D341Med (cell line): ENCODE measurements at places on chromosomes 2 and 18.

GRCh38 chr18:79683626-79684282 is 4.2 kb downstream of the CTDP1 start:
- no peak for DNase-seq

DNA sequence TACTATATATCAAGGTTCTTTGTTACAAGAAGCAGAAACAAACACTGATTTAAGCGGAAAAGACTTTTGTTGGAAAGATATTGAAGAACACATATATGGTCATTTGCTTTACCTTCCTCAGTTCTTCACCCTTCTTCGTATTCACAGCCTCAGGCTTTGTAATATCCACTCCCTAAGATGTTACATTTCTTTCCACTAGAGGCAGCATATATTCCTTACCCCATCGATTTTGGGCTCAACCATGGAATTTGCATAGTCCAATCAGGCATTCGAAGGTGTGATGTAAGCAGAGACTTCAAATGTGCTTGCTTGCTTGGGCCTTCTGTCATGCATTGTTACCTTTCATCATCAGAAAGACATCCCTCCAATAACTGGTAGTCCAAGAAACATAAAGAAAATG is 287.4 kb downstream of the PID1 start:
- no peak for DNase-seq

- DNase-seq: no peak
These were observed 28.5 kb downstream of the TMEM131 start for GRCh38 chr2:97967216-97967592.

DNA sequence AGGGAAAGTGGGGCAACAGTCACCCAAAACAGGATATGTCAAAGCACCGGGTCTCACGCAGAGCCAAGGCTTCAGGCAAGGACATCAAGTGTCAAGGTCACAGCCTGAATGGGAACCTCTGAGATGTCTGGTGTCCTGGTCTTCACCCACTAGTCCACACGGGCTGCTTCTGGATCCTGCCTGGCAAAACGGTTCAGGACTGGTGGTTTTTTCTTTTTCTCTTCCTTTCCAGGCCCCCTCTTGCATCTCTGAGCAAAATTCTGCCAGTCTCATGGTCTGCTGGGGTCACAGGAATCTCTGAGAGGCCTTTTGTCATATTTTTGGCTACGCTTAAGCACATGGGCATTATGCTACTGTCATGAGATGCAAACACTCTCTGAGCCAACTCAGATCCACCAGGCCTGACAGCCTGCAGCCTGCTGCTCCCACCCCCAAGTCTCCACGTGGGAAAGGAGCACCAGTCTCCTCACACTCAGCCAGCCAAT is 518.2 kb upstream of the ZEB2 start:
- no peak for DNase-seq

DNA sequence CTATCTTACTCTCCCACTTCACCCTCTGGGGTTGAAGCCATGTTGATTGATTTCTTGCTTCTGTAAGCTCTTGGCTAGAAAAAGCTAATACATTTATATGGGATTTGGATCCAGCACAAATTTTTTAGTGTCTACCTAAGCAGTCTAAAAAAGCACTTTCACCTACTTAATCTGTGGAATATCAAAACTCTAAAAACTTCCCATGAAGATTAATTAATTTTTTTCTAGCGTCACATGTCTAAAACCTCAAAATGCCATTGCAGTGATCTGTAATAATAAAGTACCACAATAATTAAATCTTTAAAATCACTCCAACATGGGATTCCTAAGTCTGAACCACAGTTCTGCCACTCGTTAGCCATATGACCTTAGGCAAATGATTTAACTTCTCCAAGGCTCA is 180.1 kb downstream of the EN1 start:
- no peak for DNase-seq

GRCh38 chr2:184769023-184769422 is 170.7 kb downstream of the ZNF804A start:
- no peak for DNase-seq

GRCh38 chr18:2774669-2775068 is 72.1 kb upstream of the EMILIN2 start:
- no peak for DNase-seq

GRCh38 chr2:37894047-37894446 is 31.0 kb upstream of the RMDN2 start:
- no peak for DNase-seq

DNA sequence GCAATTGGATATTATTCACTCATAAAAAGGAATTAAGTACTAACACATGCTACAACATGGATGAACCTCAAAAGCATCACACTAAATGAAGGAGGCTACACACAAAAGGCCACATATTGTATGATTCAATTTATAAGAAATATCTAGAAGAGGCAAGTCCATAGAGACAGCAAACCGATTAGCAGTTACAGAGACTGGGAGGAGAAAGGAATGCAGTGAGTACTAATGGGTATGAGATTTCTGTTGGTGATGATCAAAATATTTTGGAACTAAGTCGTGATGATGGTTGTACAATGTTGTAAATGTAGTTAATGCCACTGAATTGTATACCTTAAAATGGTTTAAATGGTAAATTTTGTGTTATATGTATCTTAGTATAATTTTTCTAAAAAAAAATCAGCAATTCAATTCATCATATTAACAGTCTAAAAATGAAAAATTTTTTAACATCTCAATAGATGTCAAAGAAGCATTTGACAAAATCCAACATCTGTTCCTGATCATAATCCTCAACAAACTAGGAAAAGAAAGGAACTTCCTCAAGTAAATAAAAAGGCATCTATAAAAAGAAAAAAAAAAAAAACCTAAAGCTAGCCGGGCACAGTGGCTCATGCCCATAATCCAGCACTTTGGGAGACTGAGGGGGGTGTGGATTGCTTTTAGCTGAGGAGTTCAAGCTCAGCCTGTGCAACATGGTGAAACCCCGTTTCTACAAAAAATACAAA is 98.1 kb downstream of the TGIF1 start:
- no peak for DNase-seq

GRCh38 chr18:77069931-77070330 is 62.7 kb downstream of the MBP start:
- DNase-seq: no peak

GRCh38 chr2:223846515-223846914 is 9.1 kb upstream of the AP1S3 start:
- no peak for DNase-seq

- no peak for DNase-seq
These were observed 137.4 kb upstream of the ETAA1 start for GRCh38 chr2:67259556-67260342.

DNA sequence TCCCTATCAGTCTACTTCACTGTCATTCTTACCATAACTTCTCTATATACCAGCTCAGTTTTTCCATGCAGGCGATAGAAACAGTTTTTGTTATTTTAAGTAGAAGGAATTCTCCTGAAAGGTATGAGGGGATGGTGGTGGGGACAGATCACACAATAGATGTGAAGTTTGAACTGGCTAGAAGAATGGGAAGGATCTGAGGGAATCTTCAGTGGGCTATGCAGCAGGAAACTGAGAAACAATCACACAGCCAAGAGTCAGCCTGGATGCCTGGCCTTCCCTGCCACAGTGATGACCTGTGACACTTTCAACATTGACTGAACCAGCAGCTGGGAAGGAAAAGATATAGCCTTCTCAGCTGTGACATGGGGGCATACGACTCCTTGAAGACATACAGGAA is 329.1 kb upstream of the GULP1 start:
- no peak for DNase-seq

DNA sequence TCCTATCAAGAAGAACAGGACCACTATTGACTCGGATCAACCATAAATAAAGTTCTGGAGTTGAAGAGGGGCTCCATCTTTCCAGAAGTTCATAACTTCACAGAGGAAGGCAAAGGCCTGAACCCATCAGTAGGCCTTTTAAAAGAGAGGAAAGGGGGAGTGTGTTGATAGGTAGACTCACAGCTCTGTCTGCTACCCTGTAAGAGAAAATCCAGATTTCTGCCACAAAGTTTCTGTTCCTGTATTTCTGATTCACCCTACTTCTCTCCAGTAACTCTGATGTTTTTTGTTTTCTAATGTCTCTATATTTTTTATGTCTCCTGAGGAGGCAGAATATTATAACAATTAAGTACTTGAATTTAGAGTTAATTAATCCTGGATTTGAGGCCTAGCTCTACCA is 564.0 kb downstream of the TNS1 start:
- DNase-seq: no peak

DNA sequence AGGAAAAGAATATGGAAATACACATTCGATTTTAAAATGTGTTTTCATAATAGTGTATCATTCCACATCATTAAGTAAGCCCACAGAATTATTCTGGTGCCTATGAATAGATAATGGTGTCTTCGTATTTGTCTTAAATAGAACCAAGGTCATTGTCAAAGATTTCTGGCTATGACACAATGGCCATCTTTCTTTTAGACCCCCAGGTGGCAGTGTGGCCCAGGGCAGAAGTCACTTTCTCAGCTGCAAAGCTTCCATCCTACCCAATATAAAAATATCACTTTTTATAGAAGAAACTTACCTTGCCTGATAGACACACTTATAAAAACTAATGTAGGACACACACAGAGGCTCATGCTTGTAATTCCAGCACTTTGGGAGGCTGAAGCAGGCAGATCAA is 57.5 kb downstream of the ZRANB3 start:
- DNase-seq: peak; percentile 50

GRCh38 chr2:85707304-85707703 is 13.1 kb downstream of the GNLY start:
- DNase-seq: peak; percentile 69

DNA sequence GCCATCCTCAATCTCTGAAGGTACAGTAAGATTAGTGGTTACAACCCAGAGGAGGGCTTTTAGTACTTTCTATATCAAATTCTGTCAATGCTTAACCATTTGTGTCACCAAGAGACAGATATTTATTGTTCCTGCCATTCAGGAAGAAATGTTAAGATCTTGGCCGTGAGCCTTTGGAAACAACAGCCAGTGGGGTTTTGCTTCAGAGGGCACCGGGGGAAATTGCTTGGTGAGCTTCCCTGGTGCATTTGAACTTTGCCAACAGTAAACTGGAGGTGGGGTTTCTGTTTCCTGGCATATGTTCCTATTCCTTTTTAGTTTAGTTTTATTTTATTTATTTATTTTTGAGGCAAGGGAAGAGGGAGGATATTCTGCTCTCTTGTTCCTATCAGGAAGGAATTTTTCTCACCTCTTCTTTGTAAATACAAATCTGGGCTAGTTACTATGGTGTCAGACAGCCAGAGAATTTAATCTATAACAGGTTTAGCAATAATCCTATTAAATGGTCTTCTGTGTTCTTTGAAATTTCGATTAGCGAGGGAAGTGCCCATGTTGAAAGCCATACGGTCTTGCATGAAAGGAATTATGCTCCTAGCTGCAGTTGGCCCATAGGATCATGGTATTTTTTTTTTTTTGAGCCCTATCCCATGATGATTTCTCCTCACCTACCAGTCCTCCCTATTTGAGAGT is 95.7 kb downstream of the MAIP1 start:
- peak; percentile 54 for DNase-seq

GRCh38 chr2:69291004-69291650 is 95.9 kb downstream of the GFPT1 start:
- no peak for DNase-seq

GRCh38 chr2:211877061-211877460 is 661.5 kb downstream of the ERBB4 start:
- DNase-seq: no peak

DNA sequence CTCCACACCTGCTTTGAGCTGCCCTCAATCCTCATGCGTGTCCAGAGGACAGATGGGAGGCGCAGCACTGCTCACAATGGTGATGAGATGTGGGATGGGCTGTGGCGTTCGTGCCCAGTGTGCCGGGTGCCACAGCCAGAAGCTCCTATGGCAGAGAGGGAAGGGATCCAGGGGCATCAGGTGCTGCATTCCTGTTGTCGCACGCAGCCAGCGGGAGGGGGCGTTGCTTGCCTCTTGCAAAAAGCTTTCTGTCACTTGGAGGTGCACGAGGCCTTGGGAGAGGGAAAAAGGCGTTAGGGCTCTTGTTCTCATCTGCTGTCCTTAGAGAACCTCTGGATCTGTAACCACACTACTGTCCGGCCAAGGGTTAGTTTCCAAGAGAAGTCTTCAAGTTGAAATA is 29.2 kb upstream of the ALLC start:
- DNase-seq: peak; percentile 77

GRCh38 chr2:126855606-126856005 is 43.1 kb upstream of the TEX51 start:
- DNase-seq: no peak

- DNase-seq: peak; percentile 97
These were observed at the start of gene CCDC150 for GRCh38 chr2:196639180-196640030. CCDC150 (plus strand) TSS chr2:196639715; CDS start chr2:196639767, 52 bp downstream.

DNA sequence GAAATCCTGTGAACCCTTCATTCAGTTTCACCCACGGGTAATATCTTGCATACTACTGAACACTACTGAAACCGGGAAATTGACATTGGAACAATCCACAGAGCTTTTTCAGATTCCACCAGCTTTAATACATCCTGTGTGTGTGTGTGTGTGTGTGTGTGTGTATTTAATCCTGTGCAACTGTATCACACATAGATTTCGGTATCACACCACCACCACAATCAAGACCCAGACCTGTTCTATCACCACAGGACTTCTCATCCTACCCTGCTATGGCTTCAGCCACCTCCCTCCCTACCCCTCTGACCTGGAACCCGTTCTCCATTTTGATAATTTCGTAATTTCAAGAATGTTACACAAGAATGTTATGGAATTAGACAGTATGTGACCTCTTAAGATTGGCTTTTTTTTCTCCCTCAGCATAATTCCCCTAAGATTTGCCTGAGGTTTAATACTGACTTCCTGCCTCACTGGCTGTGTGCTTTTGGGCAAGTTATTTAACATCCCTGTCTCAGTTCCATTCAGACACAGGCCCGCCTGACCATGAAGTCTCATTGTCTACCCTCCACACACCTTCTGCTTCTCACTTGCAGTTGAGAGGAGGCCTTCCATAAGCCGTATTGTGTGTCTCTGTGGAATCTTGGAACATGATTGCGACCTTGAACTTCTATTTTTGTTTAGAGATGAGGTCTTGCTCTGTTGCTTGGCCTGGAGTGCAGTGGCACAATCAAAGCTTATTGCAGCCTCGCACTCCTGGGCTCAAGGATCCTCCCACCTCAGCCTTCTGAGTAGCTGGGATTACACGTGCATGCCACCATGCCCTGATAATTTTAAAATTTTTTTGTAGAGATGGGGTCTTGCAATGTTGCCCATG is 14.4 kb upstream of the TMEM131 start:
- DNase-seq: no peak

GRCh38 chr2:27082773-27083409 is 3.7 kb upstream of the KHK start:
- DNase-seq: no peak

DNA sequence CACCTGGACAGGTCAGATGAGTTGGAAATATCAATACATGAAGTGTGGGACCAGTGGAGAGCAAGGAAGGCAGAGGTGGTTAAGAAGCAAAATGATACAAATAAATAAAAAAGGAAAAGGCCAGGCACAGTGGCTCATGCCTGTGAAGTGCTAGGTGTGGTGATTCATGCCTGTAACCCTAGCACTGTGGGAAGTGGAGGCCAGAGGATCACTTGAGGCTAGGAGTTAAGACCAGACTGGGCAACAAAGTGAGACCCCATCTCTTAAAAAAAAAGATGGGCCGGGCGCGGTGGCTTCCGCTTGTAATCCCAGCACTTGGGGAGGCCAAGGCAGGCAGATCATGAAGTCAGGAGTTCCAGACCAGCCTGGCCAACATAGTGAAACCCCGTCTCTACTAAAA is 2.9 kb downstream of the STON1 start:
- no peak for DNase-seq
